ENCODE measurements at places on chromosomes 1 and 21.

DNA sequence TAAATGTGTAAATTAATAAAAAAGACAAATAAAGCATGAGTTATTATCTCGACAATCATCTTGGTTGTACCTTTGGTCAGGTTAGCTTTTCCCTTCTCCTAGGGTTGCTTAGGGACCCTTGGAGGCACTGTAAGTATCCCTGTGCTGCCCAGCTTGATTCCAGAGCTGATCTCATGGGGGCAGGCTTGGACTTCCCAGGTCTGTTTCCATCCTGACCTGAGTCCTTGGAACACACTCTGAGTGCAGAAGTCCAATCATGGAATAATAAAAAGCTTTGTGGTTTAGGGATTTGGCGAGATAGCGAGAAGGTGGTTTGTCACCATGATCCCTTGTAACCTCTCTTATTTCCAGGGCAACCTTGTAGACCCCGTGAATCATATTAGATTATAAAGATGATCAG lies 18.7 kb upstream of the PAPPA2 start:
- DNase-seq, result no peak
- no peak overlapping the region for H3K27ac ChIP-seq
- no peak overlapping the region for H3K4me3 ChIP-seq

DNA sequence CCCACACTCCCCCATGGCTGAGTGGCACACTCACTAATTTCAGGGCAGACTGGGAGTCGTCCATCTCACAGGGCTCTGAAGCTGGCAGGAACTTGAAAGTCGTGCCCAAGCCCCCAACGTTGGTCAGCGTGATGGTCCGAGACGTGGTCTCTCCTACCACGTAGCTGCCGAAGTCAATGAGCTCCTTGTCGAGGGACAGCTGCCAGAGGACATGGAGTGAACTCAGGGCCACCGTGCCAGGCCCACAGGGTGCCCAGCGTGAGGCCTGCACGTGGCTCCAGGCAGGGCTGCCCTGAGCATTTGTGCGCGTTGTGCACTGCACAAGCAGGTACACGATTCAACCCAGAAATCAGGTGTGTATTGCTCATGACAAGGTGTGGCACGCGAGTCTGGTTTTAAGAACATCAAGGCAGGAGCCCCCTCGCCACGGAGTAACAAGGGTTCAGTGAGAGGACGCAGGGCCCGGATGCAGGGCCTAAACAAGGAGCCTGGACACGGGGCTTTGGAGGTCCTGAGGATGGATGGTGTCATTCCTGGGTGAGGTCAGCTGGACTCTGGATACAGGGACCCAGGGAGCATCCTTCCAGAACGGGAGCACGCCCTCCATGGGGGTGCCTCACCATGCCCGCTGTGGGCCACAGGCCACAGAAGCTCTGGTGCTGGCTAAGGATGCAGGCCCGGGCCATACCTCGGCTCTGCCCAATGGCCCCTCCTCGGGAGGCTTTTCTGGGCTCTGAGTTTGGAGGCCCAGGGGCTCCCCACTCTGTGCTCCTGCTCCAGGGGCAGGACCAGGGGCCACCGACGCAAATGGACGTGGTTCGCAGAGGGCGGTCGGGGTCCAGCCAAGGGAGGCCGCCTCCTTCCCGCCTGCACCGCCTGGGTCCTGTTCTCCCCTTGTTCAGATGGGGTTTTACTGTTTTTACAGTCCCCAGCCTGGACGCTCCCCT lies 37.8 kb upstream of the TMEM52 start:
- no peaks in the 10 kb centered on the region for H3K4me1 ChIP-seq
- H3K27me3 ChIP-seq, result peaks cover 23% of the 10 kb centered on the region
- H3K27ac ChIP-seq, result no peak overlapping the region
- no peak for DNase-seq
- no peaks in the 10 kb centered on the region for H3K36me3 ChIP-seq

DNA sequence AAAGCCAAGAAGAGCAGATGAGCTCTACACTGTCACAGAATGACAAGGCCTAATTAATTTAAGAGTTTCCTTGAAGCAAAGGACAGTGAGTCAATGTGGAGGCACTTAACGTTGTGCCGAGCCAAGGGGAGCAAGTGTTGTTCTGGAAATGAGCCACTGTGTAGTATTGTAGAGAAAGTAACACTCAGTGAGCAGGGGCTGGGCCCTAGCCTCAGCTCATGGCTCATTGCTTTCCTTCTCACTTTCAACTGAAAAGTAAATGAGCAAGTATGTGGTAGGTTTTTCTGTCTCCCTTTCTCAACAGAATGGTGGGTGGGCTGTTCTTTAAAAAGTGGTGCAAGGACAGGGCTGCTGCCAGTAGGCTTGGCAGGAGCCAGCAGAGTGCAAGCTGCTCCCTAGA lies 11.8 kb upstream of the KIAA0040 start:
- no peaks in the 10 kb centered on the region for H3K27me3 ChIP-seq
- no peaks in the 10 kb centered on the region for H3K36me3 ChIP-seq
- no peak overlapping the region for H3K4me3 ChIP-seq
- no peak overlapping the region for H3K27ac ChIP-seq

DNA sequence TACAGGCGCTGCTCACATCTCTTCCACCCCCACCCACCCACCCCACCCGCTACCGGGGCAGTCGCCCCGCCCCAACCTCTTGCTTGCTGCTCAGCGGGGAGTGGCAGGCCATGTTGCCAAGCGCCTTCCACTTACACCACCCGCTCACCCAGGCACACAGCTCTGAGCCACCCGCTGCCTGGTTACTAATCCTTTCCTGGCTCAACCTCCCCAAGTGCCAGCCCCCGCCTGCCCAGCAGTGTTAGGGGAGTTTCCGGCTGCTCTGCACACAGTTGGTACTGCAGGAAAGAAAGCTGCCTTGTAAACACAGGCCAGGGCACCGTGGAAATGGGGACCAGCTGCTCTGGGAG lies 56.2 kb downstream of the LACTBL1 start:
- H3K27me3 ChIP-seq, result no peaks in the 10 kb centered on the region
- no peak for DNase-seq
- no peak overlapping the region for H3K4me3 ChIP-seq

DNA sequence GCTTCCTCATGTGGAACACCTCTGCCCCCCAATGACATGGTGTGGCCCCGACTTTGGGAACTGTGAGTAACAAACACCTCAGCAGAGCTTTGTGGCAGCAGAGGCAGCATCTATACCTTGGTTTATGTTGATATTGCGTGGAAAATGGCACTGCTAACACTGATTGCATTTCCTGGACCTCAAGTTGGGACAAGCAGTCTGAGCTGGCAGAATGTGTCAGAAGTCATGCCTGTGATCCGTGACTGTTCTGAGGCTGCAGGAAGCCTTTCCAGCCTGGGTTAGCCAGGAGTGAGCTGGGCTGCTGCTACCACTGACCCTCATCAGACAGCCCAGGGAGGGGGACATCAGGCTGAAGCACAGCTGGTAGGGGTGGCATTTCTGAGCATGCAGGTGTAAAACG lies 268.5 kb downstream of the KCNJ6 start:
- H3K27me3 ChIP-seq, result peaks cover 25% of the 10 kb centered on the region
- no peak overlapping the region for H3K4me3 ChIP-seq
- no peak for DNase-seq
- no peaks in the 10 kb centered on the region for H3K4me1 ChIP-seq

- peak; percentile 47 for DNase-seq
- H3K27me3 ChIP-seq, result no peaks in the 10 kb centered on the region
- peaks cover 12% of the 10 kb centered on the region for H3K36me3 ChIP-seq
- H3K4me1 ChIP-seq, result peaks cover 66% of the 10 kb centered on the region
- peak overlapping the region; percentile 96 for H3K27ac ChIP-seq
These were observed 23.3 kb downstream of the HSPG2 start for GRCh38 chr1:21913763-21914162.

GRCh38 chr1:70504176-70504820 lies 93.2 kb downstream of the CTH start:
- H3K4me3 ChIP-seq, result no peak overlapping the region
- peak overlapping the region; percentile 47 for H3K27ac ChIP-seq
- peaks cover 32% of the 10 kb centered on the region for H3K4me1 ChIP-seq

GRCh38 chr1:204407295-204407971 lies 4.2 kb downstream of the PPP1R15B start:
- peak; percentile 30 for DNase-seq
- H3K27me3 ChIP-seq, result no peaks in the 10 kb centered on the region
- H3K36me3 ChIP-seq, result peaks cover 54% of the 10 kb centered on the region

DNA sequence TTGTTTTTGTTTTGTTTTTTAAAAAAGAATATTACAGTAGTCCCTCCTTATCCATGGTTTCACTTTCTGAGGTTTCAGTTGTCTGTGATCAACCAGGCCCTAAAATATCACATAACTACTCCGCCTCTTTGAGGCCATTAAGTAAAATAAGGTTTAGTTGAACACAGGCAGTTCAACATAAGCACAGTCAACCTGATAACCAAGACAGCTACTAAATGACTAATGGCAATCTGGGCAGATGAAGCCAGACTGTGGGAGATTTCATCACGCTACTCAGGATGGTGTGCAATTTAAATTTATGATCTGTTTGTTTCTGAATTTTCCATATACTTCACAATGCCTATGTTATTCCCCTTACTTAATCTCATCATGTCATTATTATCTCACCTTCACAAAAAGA lies 30.1 kb downstream of the LDLRAD1 start:
- no peak overlapping the region for H3K4me3 ChIP-seq
- H3K27me3 ChIP-seq, result no peaks in the 10 kb centered on the region
- no peaks in the 10 kb centered on the region for H3K4me1 ChIP-seq
- peak; percentile 24 for DNase-seq
- no peak overlapping the region for H3K27ac ChIP-seq

DNA sequence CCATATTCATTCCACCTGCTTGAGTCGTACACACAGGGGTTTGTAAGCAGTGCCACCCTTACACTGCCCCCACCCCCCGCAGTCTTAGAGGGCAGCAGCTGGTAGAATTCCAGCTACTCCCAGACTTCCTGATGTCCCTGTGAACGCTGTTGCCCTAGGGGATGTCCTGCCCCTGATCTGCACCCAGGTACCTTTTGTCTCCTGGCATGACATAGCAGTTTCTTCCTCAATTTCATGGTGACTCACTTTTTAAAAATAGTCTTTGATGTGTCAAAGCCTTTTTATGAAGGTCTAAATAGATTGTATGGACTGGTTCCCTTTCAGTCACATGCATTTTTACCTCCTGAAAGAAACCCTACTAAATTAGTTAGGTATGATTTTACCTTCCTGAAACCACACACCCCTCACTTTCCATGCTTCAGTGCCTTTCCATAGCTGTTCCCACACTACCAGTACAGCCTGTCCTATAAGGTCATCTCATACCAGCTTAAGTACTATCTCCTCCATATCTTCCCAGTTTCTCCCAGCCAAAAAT lies 76.4 kb downstream of the ST3GAL3 start:
- no peaks in the 10 kb centered on the region for H3K27me3 ChIP-seq
- peak; percentile 56 for DNase-seq
- H3K27ac ChIP-seq, result 0 out of 2 replicates have a peak overlapping the region, but pooled peaks have one; percentile 23

GRCh38 chr1:207861442-207862177 lies 49.3 kb downstream of the CD34 start:
- no peak for DNase-seq
- peak overlapping the region; percentile 22 for H3K27ac ChIP-seq
- no peak overlapping the region for H3K4me3 ChIP-seq

DNA sequence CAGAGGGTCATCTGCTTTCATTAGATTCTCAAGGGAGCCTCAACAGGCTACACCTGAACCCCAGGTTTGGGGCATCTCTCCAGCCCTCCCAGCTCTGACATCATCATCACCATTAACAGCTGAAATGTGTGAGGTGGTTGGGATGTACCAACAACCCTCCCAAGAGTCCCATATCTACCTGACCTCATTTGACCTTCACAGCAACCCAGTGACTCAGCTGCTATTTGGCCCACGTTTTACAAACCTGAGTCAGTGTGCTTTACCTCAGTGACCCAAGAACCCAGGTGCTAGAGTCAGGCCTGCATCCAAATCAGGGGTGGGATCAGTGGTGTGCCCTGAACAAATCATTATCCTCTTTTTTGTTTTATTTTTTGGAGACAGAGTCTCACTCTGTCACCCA lies 53.3 kb upstream of the TINAGL1 start:
- no peaks in the 10 kb centered on the region for H3K36me3 ChIP-seq
- peak; percentile 13 for DNase-seq
- H3K27me3 ChIP-seq, result peaks cover 17% of the 10 kb centered on the region
- H3K27ac ChIP-seq, result no peak overlapping the region
- no peaks in the 10 kb centered on the region for H3K4me1 ChIP-seq

GRCh38 chr1:244651956-244652622 lies 837 bp upstream of the DESI2 start:
- H3K27me3 ChIP-seq, result no peaks in the 10 kb centered on the region
- peak; percentile 20 for DNase-seq
- peak overlapping the region; percentile 82 for H3K4me3 ChIP-seq
- peaks cover 27% of the 10 kb centered on the region for H3K4me1 ChIP-seq
- H3K27ac ChIP-seq, result 0 out of 2 replicates have a peak overlapping the region, but pooled peaks have one; percentile 11

- no peak for DNase-seq
- H3K27ac ChIP-seq, result no peak overlapping the region
- H3K4me1 ChIP-seq, result no peaks in the 10 kb centered on the region
- H3K4me3 ChIP-seq, result no peak overlapping the region
- H3K27me3 ChIP-seq, result no peaks in the 10 kb centered on the region
These were observed 8.1 kb downstream of the PAQR7 start for GRCh38 chr1:25867210-25867991.

DNA sequence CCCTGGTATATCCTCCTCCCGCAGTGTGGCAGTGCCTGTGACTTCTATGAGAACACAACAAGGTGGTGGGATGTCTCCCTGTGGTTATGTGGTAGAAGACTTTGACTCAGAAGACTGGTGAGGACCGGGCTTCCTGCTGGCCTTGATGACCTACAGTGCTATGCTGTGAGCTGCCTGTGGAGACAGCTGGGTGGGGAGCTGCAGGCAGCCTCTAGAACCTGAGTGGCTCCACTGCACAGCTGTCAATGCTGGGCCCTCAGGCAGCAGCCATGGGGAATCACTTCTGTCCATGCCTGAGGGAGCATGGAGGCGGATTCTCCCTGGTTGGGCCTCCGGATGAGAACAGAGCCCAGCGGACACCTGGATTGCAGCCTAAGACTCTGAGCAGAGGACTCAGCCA lies 14.9 kb downstream of the SLC1A7 start:
- H3K4me3 ChIP-seq, result no peak overlapping the region
- no peaks in the 10 kb centered on the region for H3K36me3 ChIP-seq
- H3K4me1 ChIP-seq, result peaks cover 33% of the 10 kb centered on the region
- H3K27ac ChIP-seq, result peak overlapping the region; percentile 5
- peak; percentile 36 for DNase-seq

GRCh38 chr1:237791592-237791991 lies 99.1 kb downstream of the ZP4 start:
- DNase-seq, result no peak
- no peaks in the 10 kb centered on the region for H3K36me3 ChIP-seq
- no peaks in the 10 kb centered on the region for H3K4me1 ChIP-seq
- H3K27ac ChIP-seq, result no peak overlapping the region
- H3K27me3 ChIP-seq, result no peaks in the 10 kb centered on the region

- H3K36me3 ChIP-seq, result no peaks in the 10 kb centered on the region
- H3K4me3 ChIP-seq, result no peak overlapping the region
These were observed 310.6 kb downstream of the NPHP4 start for GRCh38 chr1:5681654-5682053.

DNA sequence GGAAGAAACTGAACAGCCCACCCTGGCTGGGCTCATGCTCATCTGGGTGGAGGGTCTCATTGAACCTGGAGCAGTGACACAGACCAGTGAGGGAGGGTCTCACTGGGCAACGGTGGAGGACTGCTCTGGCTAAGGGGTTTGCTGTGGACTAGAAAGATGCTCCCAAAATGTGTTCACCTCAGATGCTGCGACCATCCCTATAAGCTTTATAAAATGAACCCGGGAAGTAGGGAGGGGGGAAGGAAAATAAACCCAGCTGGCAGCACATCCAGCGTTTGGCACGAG lies 34.5 kb upstream of the LBR start:
- no peaks in the 10 kb centered on the region for H3K27me3 ChIP-seq
- peaks cover 20% of the 10 kb centered on the region for H3K4me1 ChIP-seq
- no peak for DNase-seq
- H3K27ac ChIP-seq, result no peak overlapping the region
- no peak overlapping the region for H3K4me3 ChIP-seq

- no peak for DNase-seq
- no peaks in the 10 kb centered on the region for H3K4me1 ChIP-seq
- H3K36me3 ChIP-seq, result no peaks in the 10 kb centered on the region
These were observed 624.9 kb downstream of the NPHP4 start for GRCh38 chr1:5367306-5367705.

Measured in GM23248 (cell line).